ENCODE measurements at places on chromosomes 16 and 17.
A peak's percentile ranks its signal among the peaks of the same experiment; 100 is the strongest.

GRCh38 chr17:75683583-75683982 lies 16.4 kb downstream of the SAP30BP start:
- DNase-seq = no peak

GRCh38 chr16:86496262-86496928 lies 13.9 kb upstream of the FOXF1 start:
- no peak for DNase-seq

DNA sequence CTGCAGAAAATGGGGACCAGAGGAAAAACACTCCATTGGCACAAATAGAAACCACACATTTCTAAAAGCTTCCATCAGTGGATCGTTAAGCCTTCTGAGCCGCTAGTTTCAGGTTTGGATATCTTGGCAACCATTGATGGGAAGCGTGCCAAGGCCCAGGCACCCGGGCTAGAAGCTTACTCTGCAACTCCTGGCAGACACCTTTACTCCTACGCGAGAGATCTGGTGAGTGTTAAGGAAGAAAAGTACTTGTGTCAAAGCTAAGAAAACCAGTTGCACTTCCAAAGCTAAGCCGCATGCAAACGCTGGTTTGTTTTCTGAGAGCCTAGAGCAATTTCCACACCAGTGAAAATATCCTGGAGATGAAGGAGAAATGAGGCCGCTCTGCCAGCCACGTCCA lies 472.4 kb downstream of the PMP22 start:
- DNase-seq = no peak

- DNase-seq = no peak
Observed at GRCh38 chr16:67399218-67399733, 6.0 kb upstream of the TPPP3 start.

DNA sequence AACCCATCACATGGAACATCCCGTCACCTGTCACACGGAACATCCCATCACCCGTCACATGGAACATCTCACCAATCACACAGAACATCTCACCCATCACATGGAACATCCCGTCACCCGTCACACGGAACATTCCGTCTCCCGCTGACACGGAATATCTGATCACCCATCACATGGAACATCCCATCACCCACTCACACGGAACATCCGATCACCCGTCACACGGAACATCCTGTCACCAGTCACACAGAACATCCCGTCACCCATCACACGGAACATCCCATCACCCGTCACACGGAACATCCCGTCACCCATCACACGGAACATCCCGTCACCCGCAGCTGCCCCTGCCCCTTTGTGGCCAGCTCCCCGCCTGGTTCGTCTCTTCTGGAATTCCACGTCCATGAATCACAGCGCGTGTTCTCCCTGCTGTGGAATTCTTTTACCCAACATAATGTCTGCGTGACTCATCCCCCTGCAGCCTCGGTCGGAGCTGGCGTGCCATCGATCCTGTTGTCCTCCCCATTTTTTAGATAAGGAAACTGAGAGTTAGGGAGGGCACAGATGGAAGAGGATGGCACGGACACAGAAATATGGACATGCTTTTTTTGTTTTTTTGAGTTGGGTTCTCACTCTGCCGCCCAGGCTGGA lies 5.6 kb downstream of the CPNE7 start:
- no peak for DNase-seq

DNA sequence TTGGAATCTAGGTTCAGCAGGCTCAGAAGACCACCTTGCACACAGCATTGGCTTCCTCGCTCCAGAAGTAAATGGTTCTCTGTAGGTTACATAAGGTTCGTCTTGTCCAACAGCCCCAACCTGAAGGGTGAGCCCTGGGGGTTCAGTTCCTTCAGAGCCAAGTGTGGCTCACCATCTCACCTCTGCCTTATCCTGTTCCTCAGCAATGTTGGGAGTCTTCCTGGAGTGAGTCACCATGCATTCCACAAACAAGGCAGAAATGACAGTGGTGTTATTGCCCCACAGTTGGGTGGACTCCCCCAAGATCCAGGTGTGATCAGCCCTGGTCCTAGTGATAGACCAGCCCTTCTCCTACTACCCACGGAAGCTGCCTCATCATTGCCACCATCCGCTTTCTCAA lies 26.8 kb upstream of the SMPD3 start:
- no peak for DNase-seq

DNA sequence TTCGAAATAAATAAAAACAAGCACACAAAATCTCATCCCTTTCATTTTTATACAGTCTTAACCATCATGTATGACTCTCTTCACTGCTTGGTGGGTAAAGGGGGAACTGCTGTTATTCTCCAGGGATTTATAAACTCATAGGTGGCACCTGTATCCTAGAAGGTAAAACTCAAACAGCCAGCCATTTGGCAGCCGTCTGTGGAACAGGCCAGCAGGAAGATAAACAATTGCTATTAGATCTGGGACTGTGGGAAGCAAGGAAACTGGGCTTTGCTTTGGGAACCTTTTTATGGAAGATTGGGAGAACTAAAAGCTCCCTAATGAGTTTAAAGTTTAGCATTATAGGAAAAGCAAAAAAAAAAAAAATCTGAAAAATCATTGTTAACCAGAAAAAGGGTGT lies 126.0 kb downstream of the TANGO6 start:
- DNase-seq = no peak

DNA sequence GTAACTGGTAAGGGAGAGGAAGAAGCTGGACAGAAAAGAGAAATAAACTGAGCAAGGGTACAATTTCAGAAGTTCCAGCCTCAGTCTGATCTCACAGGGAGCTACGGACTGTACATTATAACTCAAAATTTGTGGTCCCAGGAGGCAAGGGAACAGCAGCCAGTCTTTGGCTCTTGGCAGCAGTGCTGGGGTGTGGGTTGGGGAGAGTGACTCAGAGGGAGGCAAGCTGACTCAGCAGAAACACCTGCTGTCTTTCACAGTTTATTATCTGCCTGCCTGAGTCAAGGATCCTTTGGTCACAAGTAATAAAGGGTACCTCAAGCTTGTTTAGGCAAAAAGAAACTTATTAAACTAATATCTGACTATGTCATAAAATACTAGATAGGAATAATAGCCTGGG lies 73.5 kb upstream of the KIF2B start:
- DNase-seq = no peak

DNA sequence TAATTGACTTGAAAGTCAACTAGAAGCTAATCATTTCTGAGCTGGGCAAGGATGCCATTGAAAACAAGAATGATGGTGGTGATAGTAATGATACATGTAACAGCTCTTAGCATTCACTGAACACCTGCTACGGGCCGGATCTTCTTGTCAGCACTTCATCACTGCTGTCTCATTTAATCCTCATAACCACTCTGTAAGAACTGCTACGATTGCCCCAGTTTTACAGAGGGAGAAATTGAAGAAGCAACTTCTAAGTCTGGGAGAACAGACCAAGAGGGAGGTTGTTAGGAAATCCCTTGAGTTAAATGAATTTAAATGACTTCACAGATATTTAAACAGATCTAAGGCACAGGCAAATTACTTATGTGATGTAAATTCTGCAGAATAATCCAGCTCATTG lies 7.0 kb upstream of the GAN start:
- DNase-seq = no peak

DNA sequence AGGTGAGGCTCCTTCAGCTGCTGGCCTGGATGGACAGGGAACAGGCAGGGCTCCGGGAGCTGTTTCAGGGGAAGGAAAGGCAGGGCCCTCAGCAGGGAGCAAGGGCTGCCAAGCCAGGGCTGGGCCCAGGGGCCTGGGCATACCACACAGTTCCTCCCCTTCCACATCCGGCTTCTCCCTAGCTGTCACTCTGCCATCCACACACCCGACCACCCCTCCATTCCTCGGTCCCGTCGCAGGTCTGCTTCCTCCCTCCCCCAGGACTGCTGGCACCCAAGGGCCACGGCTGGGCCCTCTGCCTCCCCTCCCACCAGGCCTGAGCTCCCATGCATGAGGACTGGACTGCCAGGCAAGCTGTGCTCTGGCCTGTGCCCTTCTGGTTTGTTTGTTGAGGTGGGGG lies 24.0 kb downstream of the CDIP1 start:
- DNase-seq = no peak

DNA sequence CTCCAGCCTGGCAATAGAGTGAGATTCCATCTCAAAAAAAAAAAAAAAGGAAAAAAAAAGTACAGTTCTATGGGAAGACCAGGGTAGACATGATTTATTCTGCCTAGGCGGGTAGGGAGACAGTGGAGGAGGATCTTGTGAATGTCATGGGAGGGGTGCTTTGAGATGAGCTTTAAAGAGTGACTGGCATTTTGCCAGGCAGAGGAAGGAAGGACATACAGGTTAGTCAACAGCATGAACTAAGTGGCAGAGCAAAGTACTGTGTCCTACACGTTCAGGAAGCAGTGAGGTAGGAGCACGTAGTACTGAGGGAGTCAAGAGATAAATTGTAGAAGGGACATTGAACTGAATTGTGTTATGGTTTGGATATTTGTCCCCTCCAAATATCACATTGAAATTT lies 451.5 kb downstream of the TOX3 start:
- no peak for DNase-seq

DNA sequence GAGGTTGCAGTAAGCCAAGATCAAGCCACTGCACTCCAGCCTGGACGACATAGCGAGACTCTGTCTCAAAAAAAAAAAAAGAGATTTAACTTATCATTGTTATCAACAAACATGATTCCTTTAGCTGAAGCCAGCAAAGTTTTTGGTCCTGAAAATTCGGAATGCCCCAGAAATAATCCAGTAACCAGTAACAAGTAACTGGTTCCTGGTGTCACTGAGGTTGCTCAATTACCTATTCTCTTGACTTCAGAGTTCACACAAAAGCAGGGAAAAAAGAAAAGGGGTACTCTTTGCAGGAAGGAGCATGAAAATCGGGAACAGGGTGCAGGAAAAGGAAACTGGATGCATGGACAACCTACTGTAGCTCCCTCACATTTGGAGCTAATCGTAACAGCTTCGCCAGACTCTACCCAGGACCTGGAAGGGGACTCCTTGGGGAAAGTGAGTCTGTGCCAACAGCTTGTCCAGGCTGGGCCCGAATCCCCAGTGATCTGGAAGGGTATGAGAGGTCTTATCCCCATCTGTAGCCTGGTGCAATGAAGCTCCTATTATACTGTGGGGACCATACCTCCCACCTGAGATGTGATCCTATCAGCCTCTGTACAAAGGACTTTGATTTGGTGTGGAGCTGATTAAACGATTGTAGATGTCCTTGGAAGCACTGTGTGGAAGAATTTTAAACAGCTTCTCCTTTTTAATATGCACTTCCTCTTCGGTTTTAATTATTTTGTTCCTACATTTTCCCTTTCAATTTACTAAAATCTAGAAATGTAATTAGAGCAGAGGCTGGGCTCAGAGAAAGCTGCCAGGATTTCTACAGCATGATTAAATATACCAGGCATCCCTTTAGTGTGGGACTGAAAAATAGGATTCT lies 3.4 kb upstream of the SPOP start:
- DNase-seq = no peak

GRCh38 chr17:3982113-3982512 lies 17.9 kb upstream of the ATP2A3 start:
- no peak for DNase-seq

GRCh38 chr16:29641561-29641960 lies 21.5 kb upstream of the SPN start:
- DNase-seq = no peak

GRCh38 chr17:49705254-49705653 lies 2.5 kb downstream of the SLC35B1 start:
- DNase-seq = no peak

GRCh38 chr17:83079352-83079747 lies at the start of gene METRNL:
Gene METRNL, plus strand, starts transcription at chr17:83079609. Its CDS starts 207 bp downstream, at chr17:83079816.
- DNase-seq = peak; percentile 44

- no peak for DNase-seq
Observed at GRCh38 chr17:60149691-60150582, at the start of gene CA4. Gene CA4, plus strand, starts transcription at chr17:60149973. Its CDS starts 62 bp downstream, at chr17:60150035.

- DNase-seq = no peak
Observed at GRCh38 chr17:7971651-7972050, 30.8 kb upstream of the GUCY2D start.

- no peak for DNase-seq
Observed at GRCh38 chr16:78098595-78099270, 721 bp upstream of the WWOX start.

DNA sequence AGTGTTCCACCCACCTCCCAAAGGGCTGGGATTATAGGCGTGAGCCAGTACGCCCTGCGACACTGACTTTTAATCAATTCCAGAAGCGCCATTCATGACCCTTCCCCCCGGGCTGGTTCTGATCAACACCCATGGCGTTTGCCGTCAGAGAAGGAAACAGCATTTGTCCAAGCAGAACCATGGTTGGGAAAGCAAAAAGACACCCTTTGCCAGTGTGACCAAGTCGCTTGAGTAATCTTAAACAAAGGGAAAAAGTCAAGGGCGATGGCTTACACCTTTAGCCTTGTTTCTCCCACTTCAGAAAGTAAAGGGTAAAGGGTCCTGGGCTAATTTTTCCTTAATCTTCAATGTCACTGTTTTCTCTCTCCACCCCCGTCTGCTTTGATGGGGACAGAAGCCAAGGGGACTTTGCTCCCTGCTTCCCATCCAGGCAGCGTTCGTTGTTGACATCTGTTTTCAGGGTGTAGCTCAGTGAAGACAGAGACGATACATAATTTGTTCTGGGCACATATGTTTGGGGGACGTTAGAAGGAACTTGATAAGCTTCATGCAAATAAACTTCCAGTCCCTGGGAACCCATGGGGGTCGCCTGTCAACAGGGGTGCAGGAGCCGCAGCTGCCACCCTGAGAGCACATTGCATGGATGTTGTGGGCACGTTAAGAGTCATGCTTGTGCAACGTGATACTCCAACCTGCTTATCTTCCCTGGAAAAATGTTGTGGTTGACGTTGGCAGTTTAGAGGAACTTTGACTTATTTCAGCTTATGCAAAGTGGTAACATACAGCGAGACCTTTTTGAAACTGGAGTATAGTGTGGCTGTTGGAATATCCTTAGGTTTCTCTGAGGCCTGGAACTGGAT lies 50.6 kb upstream of the TANGO6 start:
- no peak for DNase-seq

- no peak for DNase-seq
Observed at GRCh38 chr16:1036166-1036565, 36.4 kb upstream of the SSTR5 start.

GRCh38 chr16:50547340-50548124 lies 664 bp upstream of the NKD1 start:
- peak; percentile 60 for DNase-seq

DNA sequence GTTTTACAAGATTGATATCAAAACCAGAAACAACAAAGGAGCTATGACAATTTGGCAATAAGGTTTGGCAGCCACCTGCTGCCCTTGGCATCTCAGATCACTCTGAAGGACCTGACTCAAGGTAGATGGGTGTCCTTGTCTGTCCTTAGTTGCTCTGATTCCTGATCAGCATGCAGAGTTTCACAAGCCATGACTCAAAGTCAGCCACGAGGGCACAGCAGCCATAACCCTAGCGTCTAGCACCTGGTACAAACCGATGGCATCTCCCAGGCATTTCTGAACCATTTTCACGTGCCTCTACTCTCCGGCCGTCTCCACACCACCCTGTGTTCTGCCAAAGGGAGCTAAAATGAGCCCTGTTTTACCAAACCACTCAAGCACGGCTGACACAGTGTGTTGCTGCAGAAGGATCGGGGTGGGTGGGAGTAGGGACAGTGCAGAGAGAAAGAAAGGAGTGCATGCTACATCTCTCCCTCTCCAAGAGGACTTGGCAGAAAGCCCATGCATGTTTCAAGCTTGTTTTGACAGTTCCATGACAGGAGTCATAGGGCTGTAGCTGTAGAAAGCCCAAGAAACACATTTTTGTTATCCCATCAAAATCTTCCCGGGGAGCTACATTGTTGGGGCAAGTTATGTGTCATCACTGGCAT lies 297.3 kb downstream of the ABCC12 start:
- no peak for DNase-seq

All from stimulated activated CD4-positive, alpha-beta T cell treated with anti-CD3 and anti-CD28 coated beads, TNF-alpha, amount 100 ng/mL, for 4 hours (primary cell).